ENCODE measurements at places on chromosomes 6 and 20. TPM values are rescaled to one million over a fixed set of nuclear protein-coding genes. Genes with fewer than 3 reads are reported as not detected.
A peak's percentile ranks its signal among the peaks of the same experiment; 100 is the strongest.

HAO1 gene
- 0.13 TPM for total RNA-seq

EPHA7 gene
- total RNA-seq = 0.23 TPM

DNA sequence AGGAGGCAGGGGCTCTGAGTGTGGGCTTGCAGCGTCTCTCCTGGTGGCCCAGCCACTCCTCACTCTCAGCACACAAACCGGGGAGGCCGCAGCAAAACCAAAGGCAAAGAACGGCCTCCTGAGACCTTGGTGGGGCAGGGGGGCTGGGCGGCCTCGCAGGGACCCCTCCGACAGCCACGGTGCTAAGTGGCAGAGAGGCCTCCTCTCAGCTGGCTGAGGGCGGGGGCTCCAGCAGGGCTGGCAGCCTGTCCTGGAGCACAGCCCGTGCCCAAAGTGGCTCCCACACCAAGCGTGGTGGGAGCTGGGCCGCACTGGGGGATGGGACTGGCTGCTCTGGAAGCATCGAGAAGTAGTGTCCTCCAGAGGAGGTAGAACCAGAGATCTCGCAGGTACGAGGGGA is 334.4 kb downstream of the QKI start:
- peak; percentile 70 for DNase-seq

GRCh38 chr6:152122434-152122833 is 315.0 kb downstream of the ESR1 start:
- DNase-seq = peak; percentile 60

- DNase-seq = no peak
Measured at GRCh38 chr6:88157106-88157505, 9.0 kb downstream of the CNR1 start.

DNA sequence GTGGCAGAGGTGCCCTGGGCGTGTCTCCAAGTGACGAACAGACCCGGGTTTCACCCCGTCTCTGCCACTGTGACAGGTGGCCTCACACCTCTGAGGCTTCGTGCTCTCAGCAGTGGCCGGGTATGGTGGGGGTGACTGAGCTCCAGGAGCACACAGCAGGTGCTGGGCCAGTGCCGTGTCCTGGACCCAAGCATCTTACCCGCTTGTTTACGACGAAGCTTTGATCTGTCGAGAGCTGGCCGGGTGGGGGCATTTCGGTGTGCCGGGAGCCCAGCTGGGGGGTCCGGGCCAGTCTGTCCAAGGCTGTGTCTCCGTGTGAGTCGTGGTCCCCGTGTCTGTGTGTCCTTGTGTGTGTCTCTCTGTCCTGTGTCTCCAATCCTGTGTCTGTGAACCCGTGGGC is 7.1 kb upstream of the LKAAEAR1 start:
- peak; percentile 62 for DNase-seq

GRCh38 chr6:111662072-111662793 is 56.6 kb upstream of the TRAF3IP2 start:
- DNase-seq = no peak

DNA sequence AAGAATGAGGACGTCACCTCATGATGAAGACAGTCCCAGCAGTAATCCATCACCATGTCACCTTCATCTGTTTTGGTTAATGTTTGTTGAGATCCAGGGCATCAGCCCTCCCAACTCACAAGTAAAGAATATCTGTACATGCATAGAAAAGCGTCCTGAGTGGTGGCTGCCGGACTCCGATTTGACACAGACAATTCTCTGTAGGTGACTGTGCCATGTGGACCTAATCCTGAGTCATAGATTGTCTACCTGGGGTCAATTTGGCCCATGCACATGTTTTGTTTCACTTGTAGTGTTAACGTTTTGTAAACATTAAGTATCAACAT is 168.4 kb upstream of the UST start:
- DNase-seq = no peak

- DNase-seq = peak; percentile 52
Measured at GRCh38 chr20:33862709-33863403, 51.7 kb downstream of the CHMP4B start.

GRCh38 chr6:146526192-146526591 is 17.4 kb upstream of the RAB32 start:
- DNase-seq = no peak

DNA sequence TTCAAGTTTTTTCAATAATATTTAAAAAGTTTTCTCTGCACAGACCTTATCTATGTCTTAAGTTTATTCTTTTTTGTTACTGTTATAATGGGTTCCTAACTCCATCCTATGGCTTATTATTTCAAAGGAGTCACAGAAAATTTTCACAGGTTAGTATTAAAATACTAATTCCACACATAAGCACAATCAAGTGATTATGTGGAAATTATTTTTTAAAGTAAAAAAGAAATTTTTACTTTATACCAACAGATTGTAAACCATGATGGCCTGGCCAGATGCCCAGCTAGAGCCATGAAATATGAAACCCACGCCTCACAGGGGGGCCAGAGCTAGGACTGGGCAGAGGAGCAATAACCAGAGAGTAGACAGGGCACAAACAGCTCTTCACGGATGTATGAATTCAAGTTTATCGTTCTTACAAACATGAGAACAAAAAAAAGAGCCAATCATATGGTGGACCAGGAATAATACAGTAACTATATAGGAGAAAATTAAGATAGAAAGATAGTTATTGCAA is 34.0 kb downstream of the NUDT3 start:
- no peak for DNase-seq
